Chondrocyte (in vitro differentiated cells): ENCODE measurements at places on chromosomes 16 and 17. TPM values are rescaled to one million over a fixed set of nuclear protein-coding genes. Genes with fewer than 3 reads are reported as not detected.

Gene FOXC2
- total RNA-seq, result 70.4 to 84.2 TPM (median 77.8 TPM) in 3 replicates

Gene LPO
- total RNA-seq, result not detected in 3 replicates

Gene SLC35B1
- 45.2 to 62.8 TPM (median 45.3 TPM) in 3 replicates for total RNA-seq

Gene TP53TG3
- total RNA-seq, result not detected in 3 replicates

Gene TSNAXIP1
- total RNA-seq, result 1.8 to 3.1 TPM (median 2.3 TPM) in 3 replicates

Gene PRR15L
- not detected in 3 replicates for total RNA-seq

Gene FSCN2
- total RNA-seq, result 4.1 to 6.1 TPM (median 5.3 TPM) in 3 replicates

Gene ATMIN
- 27.9 to 34.5 TPM (median 34.4 TPM) in 3 replicates for total RNA-seq

Gene TBC1D3C
- total RNA-seq, result not detected in 3 replicates

DNA sequence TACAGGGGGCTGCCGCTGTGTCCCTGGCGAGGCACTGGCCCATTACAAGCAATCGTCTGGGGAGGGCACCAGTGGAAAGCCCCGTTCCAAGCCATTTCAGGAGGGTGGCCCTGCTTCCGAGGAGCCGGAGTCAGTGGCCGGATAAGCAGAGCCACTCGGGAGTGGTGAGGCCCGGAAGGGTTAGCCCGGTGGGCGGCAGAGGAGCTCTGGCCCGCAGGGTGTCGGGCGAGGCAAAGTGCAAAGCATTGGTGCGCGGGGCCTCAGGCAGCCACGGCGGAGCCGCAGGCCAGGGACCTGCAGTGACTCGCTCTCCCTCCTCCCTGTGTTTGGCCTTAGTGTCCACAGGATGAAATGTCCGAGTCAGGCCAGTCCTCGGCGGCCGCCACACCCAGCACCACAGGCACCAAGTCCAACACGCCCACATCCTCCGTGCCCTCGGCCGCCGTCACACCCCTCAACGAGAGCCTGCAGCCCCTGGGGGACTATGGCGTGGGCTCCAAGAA, 24.6 kb downstream of the NME3 start:
- DNase-seq, result peak; percentile 88

DNA sequence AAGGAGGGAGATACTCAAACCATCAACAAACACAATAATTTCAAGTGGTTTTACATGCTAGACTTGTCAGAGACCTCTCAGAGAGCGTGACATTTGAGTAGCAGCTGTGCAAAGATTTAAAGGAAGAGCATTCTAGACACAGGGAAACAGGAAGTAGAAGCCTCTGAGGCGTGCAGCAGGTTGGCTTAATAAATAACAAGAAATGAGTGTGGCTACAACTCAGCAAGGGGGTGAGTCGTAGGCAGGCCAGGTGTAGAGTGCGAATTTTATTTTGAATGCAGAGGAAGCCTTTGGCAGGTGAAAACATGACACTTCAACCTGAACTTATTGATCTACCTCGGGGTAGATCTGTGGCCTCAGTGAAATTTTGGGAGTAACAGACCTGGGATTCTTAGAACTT, 73.2 kb upstream of the MRTFB start:
- no peak for DNase-seq

GRCh38 chr17:78046923-78047322, 81.6 kb downstream of the TMC6 start:
- DNase-seq, result no peak

- DNase-seq, result no peak
Measured at GRCh38 chr17:62057696-62058095, 7.4 kb downstream of the MED13 start.

GRCh38 chr17:50469208-50469605, 527 bp upstream of the CHAD start:
- no peak for DNase-seq

DNA sequence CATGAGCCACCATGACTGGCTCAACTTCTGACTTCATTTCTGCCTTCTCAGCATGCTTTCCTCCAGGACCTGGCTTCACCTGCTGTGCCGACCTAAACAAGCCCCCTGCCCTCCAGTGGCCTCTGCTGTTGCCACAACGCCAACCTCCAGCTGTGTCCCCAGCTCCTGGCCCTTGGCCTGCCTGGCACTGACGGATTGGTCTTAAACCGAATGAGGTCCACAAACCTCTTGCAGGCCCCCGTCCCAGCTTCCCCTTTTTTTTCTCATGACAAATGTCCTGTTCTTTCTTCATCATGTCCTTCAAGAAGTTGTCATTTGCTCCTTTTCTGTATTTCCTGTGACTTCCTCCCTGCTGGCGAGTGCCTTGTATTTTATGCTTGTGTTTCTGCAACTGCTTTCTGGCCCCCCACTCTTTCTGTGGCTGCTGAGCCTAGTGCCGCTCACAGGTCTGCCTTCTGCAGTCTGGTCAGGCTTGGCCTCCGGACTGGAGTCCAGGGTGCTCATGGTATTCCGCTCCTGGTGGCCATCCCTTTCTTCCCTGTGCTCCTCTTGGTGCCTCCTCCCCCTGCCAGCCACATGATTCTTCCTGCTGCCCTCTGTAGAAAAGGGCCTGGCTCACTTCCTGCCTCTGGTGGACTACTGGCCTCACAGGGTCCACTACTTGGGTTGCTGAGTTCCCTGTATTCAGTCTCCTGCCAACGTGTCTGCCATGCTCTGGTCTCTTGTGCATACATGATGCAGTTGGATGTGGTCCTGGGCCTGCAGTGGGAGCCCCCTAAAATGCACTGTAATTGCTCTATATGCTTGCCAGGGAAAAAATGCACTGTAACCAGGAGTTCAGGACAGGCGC, 2.9 kb downstream of the ATP6V0C start:
- DNase-seq, result no peak

GRCh38 chr17:13154930-13155329, 137.1 kb upstream of the ELAC2 start:
- no peak for DNase-seq

GRCh38 chr17:64638552-64639203, 23.4 kb downstream of the SMURF2 start:
- no peak for DNase-seq

DNA sequence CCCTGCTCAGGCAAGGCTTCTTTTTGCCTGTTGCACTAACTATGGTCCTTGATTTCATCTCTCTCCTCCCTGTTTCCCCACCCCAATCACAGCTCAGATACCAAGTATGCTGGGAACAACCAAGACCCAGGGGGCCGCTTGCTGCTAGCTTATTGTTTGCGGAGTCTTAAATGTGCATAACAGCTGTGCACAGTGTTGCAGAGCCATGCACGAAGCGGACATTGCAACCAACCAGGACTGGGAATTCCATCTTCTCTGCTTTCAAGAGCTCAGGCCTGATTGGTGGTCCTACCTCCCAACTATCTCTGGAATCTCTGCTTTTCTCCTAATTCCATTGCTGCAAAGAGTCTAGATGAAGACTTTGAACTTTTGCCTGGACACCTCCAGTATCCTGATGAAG, 281.3 kb upstream of the TNRC6C start:
- DNase-seq, result peak; percentile 29

DNA sequence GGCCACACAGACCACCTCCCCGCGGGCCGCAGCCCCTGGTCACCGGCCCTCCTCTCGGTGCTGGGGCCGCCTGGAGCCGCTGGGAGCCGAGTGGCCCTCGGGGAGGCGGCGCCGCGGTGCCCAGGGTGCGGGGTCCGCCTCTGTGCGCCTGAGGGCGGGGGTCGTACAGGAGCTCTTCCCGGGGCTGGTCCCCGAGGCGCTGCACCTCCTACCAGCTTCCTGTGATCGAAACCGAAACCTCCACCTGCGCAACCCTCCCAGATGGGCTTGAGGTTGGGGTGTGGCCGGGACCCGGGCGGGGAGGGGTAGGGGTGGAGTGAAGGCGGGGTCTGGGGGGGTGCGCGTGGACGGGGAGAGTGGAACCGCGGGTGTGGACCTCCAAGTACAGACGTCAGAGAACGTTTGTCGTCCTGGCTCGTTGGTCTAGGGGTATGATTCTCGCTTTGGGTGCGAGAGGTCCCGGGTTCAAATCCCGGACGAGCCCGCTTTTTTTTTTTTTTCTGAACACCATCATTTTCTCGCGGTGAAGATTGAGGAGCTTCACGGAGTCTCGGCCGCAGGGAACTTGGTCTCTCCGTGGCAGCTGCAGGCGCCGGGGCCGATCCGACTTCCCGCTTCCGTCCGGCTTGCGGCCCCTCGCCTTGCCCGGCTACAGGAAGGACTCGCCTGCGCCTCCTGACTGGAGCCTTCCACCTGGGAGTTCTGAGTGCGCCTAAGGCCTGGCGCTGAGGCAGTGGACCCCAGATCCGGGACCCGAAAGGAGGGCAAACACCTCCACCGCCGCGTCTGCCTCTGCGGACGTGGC, 23.9 kb downstream of the ZNF213 start:
- no peak for DNase-seq

GRCh38 chr16:23857881-23858269, 22.1 kb downstream of the PRKCB start:
- DNase-seq, result no peak

DNA sequence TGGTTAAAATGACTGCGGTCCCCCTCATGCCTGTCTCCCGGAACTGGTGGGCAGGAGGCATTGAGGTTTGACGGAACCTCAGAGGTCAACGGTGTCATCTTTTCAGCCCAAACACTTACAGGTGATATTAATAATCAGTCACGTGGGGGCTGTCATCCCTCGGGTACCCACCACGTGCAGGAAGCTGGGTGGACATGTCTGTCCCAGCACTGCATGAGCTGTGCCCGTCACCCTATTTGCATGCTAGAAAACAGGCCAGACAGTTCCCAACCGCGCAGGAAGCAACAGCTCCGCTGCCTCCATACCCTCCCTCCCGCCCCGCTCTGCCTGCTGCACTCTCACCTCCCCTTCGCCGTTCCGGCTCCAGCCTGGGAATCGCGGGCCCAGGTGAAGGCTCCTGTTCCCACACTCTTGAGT, 1.4 kb downstream of the SYNGR3 start:
- no peak for DNase-seq

- no peak for DNase-seq
Measured at GRCh38 chr16:66254751-66255150, 111.7 kb upstream of the CDH5 start.

GRCh38 chr17:51508048-51508447, 247.7 kb downstream of the UTP18 start:
- no peak for DNase-seq

GRCh38 chr17:8161289-8162232, 1.2 kb downstream of the VAMP2 start:
- no peak for DNase-seq

DNA sequence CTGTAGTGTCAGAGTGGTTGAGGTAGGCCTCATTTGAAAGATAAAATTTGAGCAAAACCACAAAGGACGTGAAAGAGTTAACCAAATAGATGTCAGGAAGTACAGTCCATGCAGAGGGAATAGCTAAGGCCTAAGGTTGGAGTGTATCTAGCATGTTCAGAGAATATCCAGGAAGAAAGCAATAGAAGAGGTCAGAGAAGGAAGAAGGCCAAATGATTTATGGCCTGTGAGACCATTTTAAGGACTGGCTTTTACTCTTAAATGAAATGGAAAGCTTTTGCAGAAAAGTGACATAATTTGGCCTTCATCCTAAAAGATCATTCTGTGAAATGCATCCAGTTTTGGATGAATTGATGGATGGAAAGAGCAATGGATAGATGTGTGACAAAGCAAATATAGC, 116.5 kb downstream of the NLK start:
- no peak for DNase-seq

DNA sequence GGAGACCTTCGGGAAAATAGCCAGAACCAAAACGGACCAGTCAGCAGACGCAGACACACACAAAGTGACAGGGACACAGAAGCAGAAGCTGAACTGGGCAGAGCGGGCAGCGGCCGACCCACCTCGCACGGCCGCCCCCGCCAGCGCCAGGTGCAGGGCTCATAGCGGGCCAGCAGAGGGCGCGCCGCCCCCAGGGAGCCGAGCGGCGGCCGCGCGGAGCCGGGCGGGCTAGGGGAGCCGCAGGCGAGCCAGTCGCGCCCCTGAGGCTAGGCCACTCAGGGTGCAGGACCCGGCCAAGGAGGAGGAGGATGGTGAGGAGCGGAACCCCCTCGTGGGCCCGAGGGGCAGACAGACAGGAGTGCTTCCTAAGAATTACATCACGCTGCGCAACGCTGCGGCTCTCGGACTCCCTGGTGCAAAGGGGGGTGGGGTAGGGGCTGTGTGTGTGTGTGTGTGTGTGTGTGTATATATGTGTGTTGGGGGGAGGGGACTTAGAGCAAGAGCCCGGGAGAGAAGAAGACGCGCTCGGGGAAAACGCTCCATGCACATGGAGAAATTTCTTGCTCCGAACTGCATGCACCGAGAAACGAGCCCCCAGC, 913 bp upstream of the NOG start:
- DNase-seq, result no peak

GRCh38 chr16:26491101-26491670, 575.5 kb upstream of the C16orf82 start:
- DNase-seq, result no peak

DNA sequence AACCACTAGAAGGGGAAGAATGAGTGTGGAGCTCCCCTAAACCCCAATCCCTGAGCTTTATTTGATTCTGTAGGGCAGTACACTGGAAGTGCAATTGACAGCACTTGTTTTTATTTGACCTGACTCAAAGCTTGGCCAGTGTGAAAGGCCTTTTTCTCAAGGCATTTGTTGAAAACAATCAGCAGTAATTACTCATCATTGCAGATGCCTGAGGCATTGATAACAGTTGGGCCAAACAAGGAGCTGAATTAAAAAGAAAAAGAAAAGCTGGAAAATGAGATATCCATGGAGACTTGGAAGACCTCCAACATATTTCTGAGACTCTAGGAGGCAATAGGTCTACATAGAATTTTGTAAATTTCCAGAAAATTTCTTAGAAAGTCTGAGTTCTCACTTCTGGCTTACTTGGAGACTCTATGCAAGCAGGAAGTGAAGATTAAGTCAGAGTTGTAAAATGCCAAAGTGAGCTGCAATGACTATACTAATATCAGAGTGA, 200.8 kb upstream of the KCNJ16 start:
- DNase-seq, result no peak

DNA sequence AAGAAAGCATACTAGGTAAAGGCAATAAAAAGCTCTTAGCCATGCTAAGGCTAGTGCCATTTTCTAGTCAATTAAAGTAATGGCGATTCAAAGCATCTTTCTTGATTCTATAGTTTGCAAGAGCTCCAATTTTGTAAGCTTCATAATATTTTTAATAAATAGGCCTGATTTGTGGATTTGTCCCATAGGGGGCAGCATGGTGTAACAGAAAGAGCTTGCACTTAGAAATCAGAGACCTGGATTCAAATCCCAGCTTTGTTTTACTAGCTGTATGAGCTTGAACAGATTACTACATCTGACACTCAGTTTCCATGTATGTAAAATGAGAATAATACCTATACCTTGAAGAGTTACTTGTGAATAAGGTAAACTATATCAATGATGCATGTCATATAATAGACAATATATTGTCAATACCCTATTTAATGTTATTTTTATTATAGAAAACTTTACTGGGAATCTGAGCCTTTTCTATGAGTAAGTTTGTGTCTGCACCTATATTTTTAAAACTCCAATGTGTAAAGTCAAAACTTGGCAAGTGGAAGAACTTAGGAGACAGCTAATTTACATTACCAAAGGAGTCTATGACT, 93.6 kb upstream of the NOG start:
- no peak for DNase-seq

- no peak for DNase-seq
Measured at GRCh38 chr16:82583422-82583821, 43.3 kb upstream of the CDH13 start.

GRCh38 chr16:2470603-2471015, 488 bp upstream of the NTN3 start:
- no peak for DNase-seq

- DNase-seq, result no peak
Measured at GRCh38 chr17:68533887-68534694, 21.9 kb downstream of the PRKAR1A start.
